ENCODE measurements at places on chromosomes 13 and 19. TPM values are rescaled to one million over a fixed set of nuclear protein-coding genes. Genes with fewer than 3 reads are reported as not detected.

ZNF491 gene
- 1.1 TPM for total RNA-seq

BICRA gene
- 3.1 TPM for total RNA-seq

ZIC2 gene
- not detected for total RNA-seq

CLDN10 gene
- total RNA-seq: not detected

ZNF625 gene
- total RNA-seq: 5.9 TPM

ZNF443 gene
- total RNA-seq: 1.8 TPM

HSPB6 gene
- 48.9 TPM for total RNA-seq

C19orf85 gene
- not detected for total RNA-seq

ETFB gene
- 213 TPM for total RNA-seq

DIRAS1 gene
- 0.78 TPM for total RNA-seq

NALCN gene
- under 0.01 TPM for total RNA-seq

TUBA3C gene
- total RNA-seq: not detected

NLRP9 gene
- total RNA-seq: not detected

KLK14 gene
- total RNA-seq: not detected

NLRP11 gene
- total RNA-seq: not detected

GRIN2D gene
- total RNA-seq: 0.78 TPM

DPF1 gene
- 2.7 TPM for total RNA-seq

PLPPR3 gene
- total RNA-seq: not detected

ITM2B gene
- total RNA-seq: 56.5 TPM

SOX1 gene
- not detected for total RNA-seq

TPTE2 gene
- total RNA-seq: not detected

PLVAP gene
- total RNA-seq: not detected

LHFPL6 gene
- total RNA-seq: 59.2 TPM

ZNF99 gene
- not detected for total RNA-seq

RDH8 gene
- total RNA-seq: 0.39 TPM

ZNF581 gene
- total RNA-seq: 20.3 TPM

RFPL4A gene
- not detected for total RNA-seq

SCGB2B2 gene
- total RNA-seq: 0.20 TPM

LILRB5 gene
- total RNA-seq: not detected

NLRP7 gene
- not detected for total RNA-seq

TEX26 gene
- not detected for total RNA-seq

ZNF30 gene
- total RNA-seq: 2.7 TPM

FUT1 gene
- total RNA-seq: 0.20 TPM

FAM124A gene
- 1.4 TPM for total RNA-seq

KLK15 gene
- total RNA-seq: not detected

All from subcutaneous preadipocyte (primary cell).